Fibroblast of lung (primary cell): ENCODE measurements at places on chromosomes 6 and 20.
A peak's percentile ranks its signal among the peaks of the same experiment; 100 is the strongest.

GRCh38 chr6:89977808-89978748 is 83.8 kb downstream of the GJA10 start:
- peak overlapping the region; percentile 12 for H3K4me3 ChIP-seq
- H3K27me3 ChIP-seq: no peaks in the 10 kb centered on the region
- peak overlapping the region; percentile 5 for H3K27ac ChIP-seq
- DNase-seq: peak; percentile 99
- H3K4me1 ChIP-seq: peaks cover 5% of the 10 kb centered on the region
- no peaks in the 10 kb centered on the region for H3K36me3 ChIP-seq

GRCh38 chr6:167791780-167792478 is 34.8 kb upstream of the AFDN start:
- no peak overlapping the region for H3K4me3 ChIP-seq
- no peaks in the 10 kb centered on the region for H3K36me3 ChIP-seq
- H3K4me1 ChIP-seq: no peaks in the 10 kb centered on the region
- no peaks in the 10 kb centered on the region for H3K27me3 ChIP-seq
- no peak for DNase-seq

DNA sequence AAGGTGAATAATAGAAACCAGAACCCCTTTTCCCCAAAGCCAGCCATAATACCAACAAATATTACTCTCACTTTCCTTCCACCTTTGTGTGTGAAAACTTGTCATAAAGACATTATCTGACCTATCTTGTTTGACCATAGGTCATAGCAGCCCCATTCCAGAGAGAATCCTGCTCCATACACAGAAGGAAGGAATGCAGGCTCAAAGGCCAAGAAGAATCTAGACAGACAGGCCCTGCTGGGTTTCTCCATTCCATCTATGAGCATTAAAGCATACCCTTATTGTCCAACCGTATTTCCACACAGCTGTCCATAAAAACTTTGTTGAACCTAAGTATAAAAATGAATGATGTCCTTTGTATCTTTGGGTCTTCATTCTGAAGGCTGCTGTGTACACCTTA is 40.7 kb upstream of the KCNK5 start:
- H3K4me3 ChIP-seq: no peak overlapping the region
- no peak for DNase-seq
- H3K27ac ChIP-seq: no peak overlapping the region
- no peaks in the 10 kb centered on the region for H3K27me3 ChIP-seq

- no peaks in the 10 kb centered on the region for H3K27me3 ChIP-seq
- H3K4me1 ChIP-seq: peaks cover 2% of the 10 kb centered on the region
- DNase-seq: no peak
- no peak overlapping the region for H3K27ac ChIP-seq
- no peak overlapping the region for H3K4me3 ChIP-seq
Observed at GRCh38 chr6:322259-322930, 30.1 kb downstream of the DUSP22 start.

GRCh38 chr20:64010711-64011237 is 25.2 kb upstream of the C20orf204 start:
- DNase-seq: no peak
- no peak overlapping the region for H3K27ac ChIP-seq
- H3K4me1 ChIP-seq: no peaks in the 10 kb centered on the region
- H3K4me3 ChIP-seq: no peak overlapping the region

DNA sequence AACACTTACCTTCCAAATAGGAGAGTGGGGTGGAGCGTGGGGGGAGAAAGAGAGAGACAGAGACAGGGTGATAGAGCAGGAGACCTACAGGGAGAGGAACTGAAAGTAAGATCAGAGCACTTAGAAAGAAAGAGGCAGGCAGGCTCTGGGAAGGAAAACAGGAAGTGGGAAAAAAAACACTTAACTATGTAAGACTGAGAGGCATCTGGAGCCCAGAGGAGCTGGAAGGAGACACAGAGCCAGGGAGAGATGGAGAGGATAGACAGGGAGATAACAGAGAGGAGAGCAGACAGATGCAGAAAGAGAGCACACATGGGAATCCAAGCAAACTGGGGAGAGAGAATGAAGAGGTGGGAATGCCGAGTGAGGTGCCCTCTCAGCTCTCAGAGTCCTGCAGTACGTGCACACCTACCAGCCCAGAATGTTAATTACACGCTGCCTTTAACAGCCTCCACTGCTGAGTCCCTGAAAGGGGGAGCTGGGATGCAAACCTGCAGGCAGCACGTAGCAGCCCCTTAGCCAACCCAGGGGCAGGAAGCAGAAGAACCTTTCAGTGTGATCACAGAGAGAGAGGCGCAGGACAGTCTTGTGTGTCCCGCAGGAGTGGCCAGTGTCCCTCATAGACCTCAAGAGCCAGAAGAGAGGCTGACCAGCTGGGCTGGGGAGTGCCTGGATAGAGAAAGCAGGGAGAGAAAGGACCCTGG is 132.7 kb upstream of the LRFN2 start:
- DNase-seq: peak; percentile 55
- no peak overlapping the region for H3K4me3 ChIP-seq
- H3K27ac ChIP-seq: no peak overlapping the region
- no peaks in the 10 kb centered on the region for H3K36me3 ChIP-seq

- H3K36me3 ChIP-seq: peaks cover 2% of the 10 kb centered on the region
- peaks cover 12% of the 10 kb centered on the region for H3K4me1 ChIP-seq
Observed at GRCh38 chr20:4896971-4897497, 104.3 kb downstream of the SLC23A2 start.

- no peaks in the 10 kb centered on the region for H3K4me1 ChIP-seq
- DNase-seq: no peak
Observed at GRCh38 chr6:15677822-15678221, 15.0 kb upstream of the DTNBP1 start.

GRCh38 chr20:37615340-37616109 is 78.3 kb upstream of the CTNNBL1 start:
- H3K4me1 ChIP-seq: no peaks in the 10 kb centered on the region
- peak; percentile 20 for DNase-seq
- H3K4me3 ChIP-seq: no peak overlapping the region
- no peak overlapping the region for H3K27ac ChIP-seq
- peaks cover 3% of the 10 kb centered on the region for H3K27me3 ChIP-seq
- H3K36me3 ChIP-seq: no peaks in the 10 kb centered on the region

- no peak overlapping the region for H3K27ac ChIP-seq
- no peaks in the 10 kb centered on the region for H3K36me3 ChIP-seq
- no peaks in the 10 kb centered on the region for H3K27me3 ChIP-seq
- H3K4me1 ChIP-seq: peaks cover 12% of the 10 kb centered on the region
- H3K4me3 ChIP-seq: peak overlapping the region; percentile 35
- DNase-seq: peak; percentile 17
Observed at GRCh38 chr6:110329348-110329713, 28.8 kb downstream of the METTL24 start.

- H3K4me3 ChIP-seq: peak within 1 kb of the TSS; percentile 60
- H3K27me3 ChIP-seq: peaks cover 2% of the 10 kb centered on the region
- peak within 1 kb of the TSS; percentile 88 for H3K27ac ChIP-seq
- H3K36me3 ChIP-seq: no peaks in the 10 kb centered on the region
- peaks cover 8% of the 10 kb centered on the region for H3K4me1 ChIP-seq
Observed at GRCh38 chr6:28335564-28336283, at the start of gene ZSCAN31. ZSCAN31 (minus strand) TSS chr6:28336148; CDS start chr6:28329683, 6,465 bp downstream.

DNA sequence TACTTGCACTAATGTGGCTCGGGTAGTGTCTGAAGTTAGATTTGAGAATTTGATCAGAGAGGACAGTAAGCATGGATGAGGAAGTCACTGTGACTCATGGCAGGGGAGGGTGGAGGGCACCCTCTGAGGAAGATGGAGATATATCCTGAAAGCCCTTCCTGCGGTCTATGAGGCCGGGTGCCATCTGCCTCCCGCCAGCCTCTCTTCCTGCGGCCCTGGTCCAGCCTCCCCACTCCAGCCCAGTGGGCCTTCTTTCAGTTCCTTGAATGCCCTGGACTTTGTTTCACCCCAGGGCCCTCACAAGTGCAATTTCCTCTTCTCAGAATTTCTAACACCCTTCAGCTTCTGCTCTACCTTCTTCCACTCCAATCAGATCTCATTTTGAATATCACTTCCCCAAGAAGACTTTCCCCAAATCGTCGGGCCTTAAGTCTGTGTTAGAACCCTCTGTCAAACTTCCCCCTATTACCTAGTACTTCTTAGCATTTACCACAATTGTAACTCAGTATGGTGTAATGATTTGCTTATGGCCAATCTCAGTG is 20.2 kb upstream of the TNFAIP3 start:
- H3K4me1 ChIP-seq: peaks cover 8% of the 10 kb centered on the region
- no peak overlapping the region for H3K4me3 ChIP-seq
- no peaks in the 10 kb centered on the region for H3K36me3 ChIP-seq
- no peak for DNase-seq

DNA sequence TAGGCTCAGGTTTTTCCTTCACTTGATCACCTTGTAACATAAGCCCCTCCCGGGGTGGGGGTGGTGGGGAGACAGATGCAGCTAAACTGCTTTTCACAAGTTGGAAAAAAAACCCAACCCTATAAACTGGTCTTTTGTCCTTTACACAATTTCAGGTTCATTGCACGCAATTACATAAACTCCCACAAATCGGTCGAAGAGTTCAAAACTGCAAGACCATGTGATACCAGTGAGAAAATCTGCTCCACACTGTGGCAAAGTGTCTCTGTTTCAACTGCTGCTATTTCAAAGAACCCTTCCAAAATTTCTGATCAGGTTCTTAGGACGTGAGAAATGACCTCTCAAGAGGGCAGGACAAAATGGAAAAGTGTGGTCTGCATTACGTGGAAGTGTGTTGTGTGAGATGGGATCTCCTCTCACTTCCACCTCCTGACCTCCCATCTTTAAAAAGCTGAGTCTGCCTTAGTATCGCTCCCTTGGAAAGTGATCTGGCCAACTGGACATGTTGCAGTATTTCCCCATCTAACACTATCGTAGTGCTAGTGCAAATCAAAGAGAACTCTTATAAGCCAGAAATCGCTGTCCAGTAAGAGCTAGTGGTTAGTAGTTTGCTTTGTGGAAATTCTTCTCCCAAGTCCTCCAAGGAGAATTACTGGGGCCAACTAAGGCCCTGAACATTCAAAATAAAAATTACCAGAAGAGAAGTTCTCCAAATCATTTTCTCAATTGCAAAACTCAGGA is 60.1 kb downstream of the PRND start:
- no peak for DNase-seq
- H3K4me1 ChIP-seq: no peaks in the 10 kb centered on the region
- H3K27ac ChIP-seq: no peak overlapping the region
- H3K4me3 ChIP-seq: no peak overlapping the region
- H3K27me3 ChIP-seq: no peaks in the 10 kb centered on the region

DNA sequence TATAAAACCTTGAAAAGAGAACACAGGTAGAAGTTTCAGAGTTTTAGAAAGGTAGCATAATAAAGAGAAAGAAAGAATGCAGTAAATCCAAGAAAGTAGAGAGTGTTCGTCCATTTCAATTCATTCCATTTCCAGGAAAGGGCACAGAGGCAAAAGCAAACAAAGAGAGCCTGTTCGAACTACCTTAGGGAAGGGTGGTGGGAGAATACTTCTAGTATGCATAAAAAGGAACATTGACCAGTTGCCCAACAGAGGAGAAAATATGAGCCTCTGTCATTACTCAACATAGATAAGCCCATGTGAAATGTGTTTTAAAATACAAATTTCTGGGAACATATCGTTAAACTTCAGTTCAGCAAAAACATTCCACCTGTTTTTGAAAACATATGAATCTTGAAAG is 60.6 kb downstream of the CYP39A1 start:
- no peak overlapping the region for H3K4me3 ChIP-seq
- H3K27ac ChIP-seq: no peak overlapping the region
- no peaks in the 10 kb centered on the region for H3K36me3 ChIP-seq

GRCh38 chr20:61673152-61673847 is 392.4 kb downstream of the TAF4 start:
- no peaks in the 10 kb centered on the region for H3K4me1 ChIP-seq
- DNase-seq: peak; percentile 3
- no peaks in the 10 kb centered on the region for H3K27me3 ChIP-seq

DNA sequence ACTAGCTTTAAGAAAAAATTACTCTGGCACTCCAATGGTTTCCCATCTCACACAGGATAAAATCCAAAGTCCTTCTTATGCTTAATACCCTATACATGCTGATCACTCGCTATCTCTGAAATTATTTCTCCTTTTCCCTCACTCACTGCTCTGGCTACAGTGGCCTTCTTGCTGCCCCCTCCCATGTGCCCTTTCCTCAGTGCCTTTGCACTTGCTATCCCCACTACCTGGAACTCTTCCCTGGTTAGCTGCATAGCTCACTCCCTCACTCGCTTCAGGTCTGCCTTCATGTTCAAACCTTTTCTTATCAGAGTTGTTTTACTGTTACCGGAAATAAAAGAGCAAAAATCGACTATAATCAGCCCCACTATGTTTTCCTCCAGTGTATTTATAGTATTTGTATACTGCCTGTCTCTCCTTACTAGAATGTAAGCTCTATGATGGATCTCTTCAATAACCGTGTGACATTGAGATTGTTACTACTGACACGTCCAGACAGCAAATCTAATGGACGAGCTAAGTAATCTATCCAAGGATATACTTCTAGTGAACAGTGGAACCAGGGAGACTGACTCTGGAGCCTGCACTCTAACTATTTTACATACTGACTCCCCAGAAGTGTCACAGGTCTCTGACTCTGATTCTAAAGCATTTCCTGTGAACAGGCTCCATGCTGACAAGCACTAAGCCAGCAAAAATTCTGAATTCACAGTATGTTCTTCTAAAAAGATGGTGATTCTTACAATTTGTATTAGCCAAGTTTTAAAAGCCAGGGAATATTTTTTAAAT is 25.1 kb downstream of the FKBP5 start:
- H3K36me3 ChIP-seq: no peaks in the 10 kb centered on the region
- peak overlapping the region; percentile 62 for H3K27ac ChIP-seq
- H3K27me3 ChIP-seq: no peaks in the 10 kb centered on the region

GRCh38 chr6:6920987-6921313 is 186.8 kb upstream of the RREB1 start:
- no peaks in the 10 kb centered on the region for H3K36me3 ChIP-seq
- no peaks in the 10 kb centered on the region for H3K4me1 ChIP-seq
- H3K27ac ChIP-seq: no peak overlapping the region
- DNase-seq: no peak

DNA sequence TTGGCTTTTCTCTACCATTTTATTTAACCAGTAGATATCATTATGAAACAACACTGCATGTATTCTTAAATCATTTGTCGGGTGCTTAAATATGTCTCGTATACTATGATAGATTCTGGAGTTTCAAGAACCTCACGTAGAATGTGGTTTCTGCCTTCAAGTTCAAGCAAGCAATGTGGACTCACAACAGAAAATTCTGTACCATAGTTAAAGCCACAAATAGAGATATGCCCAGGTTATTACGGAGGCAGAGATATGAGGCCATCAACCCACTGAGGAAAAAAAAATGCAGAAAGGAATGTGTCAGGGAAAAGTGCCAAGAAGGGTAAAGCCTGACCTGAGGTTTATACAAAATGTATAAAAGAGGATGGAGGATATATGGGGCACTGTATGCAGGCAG is 109.9 kb downstream of the GFRAL start:
- H3K4me1 ChIP-seq: peaks cover 4% of the 10 kb centered on the region
- H3K4me3 ChIP-seq: no peak overlapping the region
